Activated effector memory CD4-positive, alpha-beta T cell treated with anti-CD3 and anti-CD28 coated beads, Interleukin-2, amount 50 U/mL, for 16 hours (primary cell): ENCODE measurements at places on chromosomes 7 and 10.

- peak; percentile 30 for DNase-seq
These were observed 38.6 kb downstream of the DNAJB6 start for GRCh38 chr7:157375410-157375809.

DNA sequence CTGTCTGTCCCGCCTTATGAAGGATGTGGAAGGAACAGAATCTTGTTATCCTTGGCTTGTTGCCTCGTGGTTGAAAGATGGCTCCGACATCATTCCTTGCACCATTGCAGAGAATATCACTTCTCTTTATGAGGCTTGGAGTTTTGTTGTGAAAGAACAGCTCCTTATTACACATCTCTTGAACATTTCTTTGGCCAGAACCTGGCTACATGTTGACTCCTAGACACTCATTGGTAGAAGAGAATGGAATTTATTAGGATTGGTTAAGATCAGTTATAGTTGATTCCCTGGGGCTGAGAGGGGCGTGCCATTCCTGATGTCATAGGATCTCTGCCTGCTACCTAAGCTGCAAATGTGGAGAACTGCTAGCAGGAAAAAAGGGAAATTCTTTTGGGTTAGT, 180.5 kb upstream of the CTBP2 start:
- DNase-seq = no peak

- no peak for DNase-seq
These were observed 26.8 kb downstream of the FRMPD2 start for GRCh38 chr10:48247680-48248079.

DNA sequence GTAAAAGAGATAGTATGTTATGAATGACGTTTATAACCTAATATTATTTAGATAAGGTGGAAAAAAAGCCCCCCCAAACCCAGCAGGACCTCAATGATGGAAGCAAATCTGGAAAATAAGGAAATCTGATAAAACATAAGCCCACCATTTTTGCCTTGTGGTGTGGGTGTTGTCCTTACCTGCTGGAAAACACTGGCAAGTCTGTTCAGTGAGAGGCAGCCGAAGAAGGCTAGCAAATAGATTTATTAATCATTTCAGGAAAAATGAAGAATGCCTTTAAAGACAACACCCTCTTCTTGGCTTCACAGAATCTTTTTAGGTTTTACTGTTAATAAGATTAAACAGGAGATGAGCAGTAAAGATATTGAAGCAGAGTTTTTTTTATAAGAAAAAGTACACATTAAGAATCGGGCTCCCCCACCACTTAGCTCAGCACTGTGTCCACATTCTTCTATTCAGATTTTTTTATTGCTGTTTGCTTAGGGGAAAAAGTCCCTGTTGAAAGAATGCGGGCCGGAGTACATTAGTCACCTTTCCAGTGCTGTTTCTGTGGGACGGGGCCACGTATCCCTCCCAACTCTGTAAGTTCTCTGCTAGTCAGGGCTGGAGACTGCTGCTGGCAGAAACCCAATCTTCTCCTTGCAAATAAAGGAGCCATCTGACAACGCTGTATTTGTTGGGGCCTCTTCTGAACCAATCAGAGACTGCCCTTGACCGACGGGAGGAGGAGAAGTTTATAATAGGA, 104.1 kb downstream of the EVX1 start:
- no peak for DNase-seq

DNA sequence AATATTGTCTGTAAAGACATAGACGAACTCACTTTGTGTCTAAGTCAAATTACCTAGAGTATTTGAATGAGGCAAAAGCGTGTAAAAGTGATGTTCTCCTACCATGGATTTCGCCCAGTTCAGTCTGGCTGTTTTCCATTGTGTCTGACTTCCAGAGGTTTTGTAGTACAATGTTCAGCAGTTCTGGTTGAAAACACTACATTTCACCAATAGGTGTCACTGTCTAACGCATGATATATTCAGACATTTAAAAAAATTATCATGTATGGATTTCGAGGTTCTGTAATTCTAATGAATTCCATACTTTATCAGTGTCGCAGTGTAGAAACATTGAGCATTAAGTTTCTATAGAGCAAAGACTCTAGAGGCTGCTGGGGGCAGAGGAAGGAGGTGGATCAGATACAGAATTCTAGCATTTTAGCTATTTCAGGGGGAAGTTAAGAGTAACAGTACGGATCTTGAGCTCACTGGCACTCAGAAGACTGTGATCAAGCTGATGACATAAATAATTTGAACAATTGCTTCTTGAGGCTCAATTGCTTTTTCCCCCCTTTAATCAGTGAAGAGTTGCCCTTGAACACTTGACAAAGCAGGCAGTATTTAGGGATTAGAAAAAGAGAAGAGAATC, 196.9 kb upstream of the RHOBTB1 start:
- DNase-seq = no peak

GRCh38 chr10:17344206-17344605, 110.2 kb downstream of the ST8SIA6 start:
- DNase-seq = no peak

- DNase-seq = no peak
These were observed 49.0 kb upstream of the STK17A start for GRCh38 chr7:43533801-43534479.

- no peak for DNase-seq
These were observed 36.2 kb upstream of the ZNF716 start for GRCh38 chr7:57413529-57414398.

- DNase-seq = no peak
These were observed 72.6 kb downstream of the EPDR1 start for GRCh38 chr7:37993060-37993501.

- no peak for DNase-seq
These were observed 21.4 kb downstream of the DPCD start for GRCh38 chr10:101609481-101609880.

DNA sequence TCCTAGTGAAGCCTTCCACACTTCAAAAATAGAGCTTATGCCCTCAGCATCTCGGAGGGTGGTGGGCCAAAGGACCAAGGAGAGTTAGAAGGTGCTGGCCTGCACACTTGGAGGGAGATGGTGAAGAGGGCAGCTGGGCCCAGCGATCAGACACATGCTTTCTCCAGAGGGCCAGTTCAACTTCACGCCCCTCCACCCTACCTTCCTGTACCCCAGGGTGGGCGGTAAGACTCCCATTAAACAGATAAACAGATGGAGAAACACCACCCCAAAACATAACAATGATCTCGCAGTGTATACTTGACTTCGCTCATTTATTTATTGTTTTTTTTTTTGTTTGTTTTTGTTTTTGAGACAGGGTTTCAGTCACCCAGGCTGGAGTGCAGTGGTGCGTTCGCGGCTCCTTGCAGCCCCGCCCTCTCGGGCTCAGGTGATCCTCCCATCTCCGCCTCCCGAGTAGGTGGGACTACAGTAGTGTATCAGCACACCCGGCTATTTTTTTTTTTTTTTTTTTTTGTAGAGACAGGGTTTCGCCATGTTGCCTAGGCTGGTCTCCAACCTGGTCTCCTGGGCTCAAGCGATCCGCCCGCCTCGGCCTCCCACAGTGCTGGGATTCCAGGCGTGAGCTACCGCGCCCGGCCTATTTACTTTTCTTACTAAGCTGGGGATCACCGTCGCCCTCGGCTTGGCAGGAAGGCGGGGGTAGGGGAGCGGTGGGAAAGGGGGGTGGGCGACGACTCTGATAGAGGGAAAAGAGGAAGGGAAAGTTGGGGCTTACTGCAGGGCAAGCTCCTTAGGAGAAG, 1.8 kb downstream of the C10orf95 start:
- peak; percentile 94 for DNase-seq

DNA sequence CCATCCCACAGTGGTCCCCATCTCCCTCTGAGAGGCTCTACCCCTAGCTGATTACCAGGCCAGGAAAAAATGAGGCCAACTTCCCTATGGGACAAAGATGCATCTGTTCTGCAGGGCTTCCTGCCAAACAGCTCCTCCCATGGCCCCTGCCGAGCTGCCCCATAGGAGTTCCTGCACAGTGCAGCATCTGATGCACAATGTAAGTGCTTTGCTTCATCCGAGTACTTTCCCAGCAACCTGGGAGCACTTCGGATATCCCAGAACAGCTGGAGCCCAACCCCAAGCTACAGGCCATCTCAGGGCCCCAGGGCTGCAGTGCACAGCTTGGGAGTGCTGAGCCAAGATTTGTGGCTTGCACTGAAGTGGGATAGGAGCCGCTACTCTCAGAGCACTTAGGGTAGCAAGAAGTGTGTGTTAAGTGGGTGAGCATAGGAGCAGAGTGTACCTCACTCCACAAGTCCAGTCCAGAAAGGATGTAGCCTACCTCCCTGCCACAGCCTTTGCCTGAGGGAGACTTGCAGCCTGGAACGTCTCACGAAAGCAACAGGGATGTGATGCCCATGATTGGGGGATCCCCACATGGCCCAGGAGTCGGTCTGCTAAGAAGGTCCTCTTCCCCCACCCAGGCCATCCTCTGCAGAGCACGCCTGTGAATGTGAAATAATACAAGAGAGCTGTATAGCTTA, 209.6 kb upstream of the VWC2 start:
- no peak for DNase-seq

GRCh38 chr10:22698941-22699440, 15.4 kb downstream of the PIP4K2A start:
- DNase-seq = no peak

DNA sequence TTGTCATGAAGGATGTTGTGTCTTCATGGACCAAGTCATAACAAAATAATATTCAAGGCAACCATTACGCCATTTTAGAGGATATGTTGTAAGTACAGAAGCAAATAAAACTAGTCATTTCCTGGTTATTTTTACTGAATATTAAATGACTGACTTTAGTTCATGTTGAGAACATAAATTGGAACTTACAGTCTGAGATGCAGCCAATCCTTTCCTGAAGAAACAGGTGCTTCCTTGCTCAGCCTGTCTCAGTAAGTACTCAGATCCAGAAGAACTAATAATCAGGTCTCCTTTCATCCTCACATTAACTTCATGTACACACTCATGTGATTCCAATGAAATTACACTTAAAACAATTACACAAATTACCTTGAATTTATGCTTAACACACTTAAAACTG, 12.3 kb downstream of the SEMA3A start:
- no peak for DNase-seq

DNA sequence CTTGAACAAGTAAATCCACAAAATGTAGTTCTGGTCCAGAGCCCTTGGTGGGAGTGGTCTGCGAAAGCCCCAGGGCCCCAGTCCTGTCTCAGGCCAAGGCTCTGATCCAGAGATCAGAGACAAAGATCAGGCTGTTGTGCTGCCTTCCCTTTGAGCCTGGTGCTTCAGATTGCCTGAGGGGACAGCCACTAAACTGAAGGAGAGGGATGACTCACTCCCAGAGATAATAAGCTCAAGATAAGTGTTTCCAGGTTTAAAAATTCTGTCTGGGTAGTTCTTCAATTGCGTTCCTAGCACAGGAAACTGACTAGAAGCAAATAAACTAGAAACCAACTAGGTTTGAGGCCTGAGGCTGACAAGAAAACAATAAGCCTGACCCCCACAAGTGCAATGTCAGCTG, 190.2 kb downstream of the RAMP3 start:
- no peak for DNase-seq

DNA sequence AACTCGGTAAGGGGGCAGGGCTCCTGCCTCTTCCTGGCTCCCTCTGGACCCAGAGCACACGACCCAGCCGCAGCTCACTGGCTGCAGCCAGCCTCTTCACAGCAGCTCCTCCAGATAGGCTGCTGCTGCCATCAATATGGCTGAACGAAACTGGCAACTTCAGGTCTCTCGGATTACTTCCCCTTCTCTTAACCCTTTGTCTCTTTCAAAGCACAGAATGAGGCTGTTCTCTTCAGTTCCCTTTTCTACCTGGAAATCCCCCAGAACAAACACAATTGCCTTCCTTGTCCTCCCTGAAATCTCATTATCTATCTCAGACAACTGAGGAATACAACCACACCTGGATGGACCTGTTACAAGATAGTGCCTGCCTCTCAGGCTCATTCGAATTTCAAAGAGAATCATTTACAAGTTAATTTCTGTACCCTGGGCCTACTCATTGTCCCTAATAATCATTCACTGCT, 193.4 kb upstream of the MBL2 start:
- no peak for DNase-seq

DNA sequence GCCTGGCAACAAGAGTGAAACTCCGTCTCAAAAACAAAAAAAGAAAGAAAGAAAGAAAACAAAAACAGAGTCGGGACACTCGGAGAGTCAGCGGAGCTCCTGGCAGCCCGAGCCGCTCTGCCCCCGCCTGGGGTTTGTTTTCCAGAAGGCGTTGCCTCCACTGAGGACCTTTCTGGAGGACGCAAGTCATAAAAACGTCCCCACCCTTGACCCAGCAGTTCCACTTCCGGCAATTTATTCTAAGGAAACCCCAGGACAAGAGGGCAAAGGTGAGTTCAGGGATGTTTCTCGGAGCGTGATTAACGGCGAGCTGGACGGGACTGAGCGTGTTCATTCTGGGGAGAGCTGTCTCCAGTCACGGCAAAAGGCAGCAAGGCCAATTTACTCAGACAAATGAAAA, 27.0 kb upstream of the SUN1 start:
- no peak for DNase-seq

DNA sequence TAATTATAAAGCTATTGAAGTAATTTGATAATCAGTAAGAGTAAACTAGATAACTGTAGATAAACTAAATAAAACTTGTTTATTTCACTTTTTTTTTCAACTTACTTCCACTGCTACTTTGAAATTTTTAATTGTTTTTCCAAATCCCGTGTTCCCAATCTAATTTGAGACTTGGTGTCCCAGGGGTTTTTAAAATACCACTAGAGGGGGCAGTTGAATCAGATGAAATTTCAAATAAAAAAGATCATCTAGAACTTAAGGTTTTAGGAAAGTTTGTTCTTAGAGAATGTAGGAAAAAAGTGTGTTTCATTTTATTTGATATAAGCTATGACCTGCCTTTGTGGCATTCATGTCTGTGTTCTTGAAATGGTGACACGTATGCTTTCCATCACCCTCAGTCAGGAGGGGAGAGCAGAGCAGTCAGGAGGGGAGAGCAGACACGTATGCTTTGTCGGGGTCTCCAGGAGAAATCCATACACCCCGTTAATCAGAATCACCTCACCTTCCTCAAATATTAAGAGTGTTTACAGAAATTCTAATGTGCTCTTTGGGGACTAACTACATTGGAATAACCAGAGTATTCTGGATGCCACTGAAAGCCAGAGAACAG, 49.9 kb downstream of the C10orf67 start:
- DNase-seq = no peak

DNA sequence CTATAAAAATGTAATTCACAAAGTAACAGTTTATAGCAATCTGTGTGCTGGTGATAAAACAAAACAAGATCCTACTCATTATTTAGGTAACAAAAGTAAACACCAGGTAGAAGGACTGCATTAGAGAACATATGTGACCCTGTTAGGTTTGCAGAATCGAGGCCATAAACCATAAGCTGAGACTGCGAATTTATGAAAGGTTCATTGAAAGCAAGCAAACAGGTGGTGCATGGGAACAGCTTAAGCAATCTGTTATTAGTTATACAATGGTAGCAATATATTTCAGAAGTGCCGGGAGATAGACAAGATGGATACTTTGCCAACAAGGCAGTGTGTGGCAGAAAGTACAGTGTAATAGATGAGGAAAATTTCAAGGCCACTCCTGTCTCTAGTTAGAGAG, 23.5 kb upstream of the FAM133B start:
- no peak for DNase-seq

- DNase-seq = peak; percentile 69
These were observed 8.3 kb downstream of the IQCE start for GRCh38 chr7:2566890-2567678.
